ENCODE measurements at places on chromosomes 5 and 9. TPM values are rescaled to one million over a fixed set of nuclear protein-coding genes. Genes with fewer than 3 reads are reported as not detected.

DNA sequence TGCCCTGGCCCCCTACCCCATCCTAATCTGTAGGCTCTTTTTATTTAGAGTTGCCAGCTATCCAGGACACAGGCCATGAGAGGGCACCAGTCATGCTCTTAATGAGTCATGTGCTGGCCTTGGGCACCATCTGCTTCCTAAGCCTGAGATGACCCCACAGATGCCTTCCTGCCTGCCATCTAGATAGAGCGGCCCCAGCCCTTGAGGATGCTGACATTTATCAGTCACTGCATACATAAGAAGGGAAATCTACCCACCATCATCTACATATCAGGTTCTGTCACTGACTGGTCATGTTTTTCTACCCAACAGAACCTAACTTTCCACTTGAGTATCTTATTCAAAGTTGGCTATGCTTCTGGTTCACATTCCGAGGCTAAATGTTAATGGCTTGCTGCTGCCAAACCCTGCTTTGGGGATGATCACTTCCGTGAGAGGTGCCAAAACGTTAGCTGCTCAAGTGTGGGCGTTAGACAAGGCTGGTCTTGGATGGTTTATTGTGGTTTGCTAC lies 49.9 kb upstream of the TTC23L start:
- peak; percentile 72 for DNase-seq

DNA sequence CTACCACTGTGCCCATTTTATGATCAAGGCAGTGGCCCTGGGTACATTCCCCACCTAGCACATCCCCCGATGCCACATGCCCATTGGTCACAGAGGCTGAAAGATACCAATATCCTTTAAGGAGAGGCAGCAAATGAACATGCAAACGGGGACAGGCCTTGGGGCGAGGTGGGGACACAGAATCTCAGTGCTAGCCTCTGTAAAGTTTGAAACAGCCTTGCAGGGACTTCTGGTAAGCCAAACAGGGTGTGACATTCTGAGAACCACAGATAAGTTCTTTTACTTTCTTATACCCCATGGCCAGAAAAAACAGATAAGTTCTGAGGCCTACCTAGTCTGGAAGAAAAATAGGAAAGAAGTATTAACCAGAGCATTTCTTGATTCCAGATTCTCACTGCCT lies 60.5 kb downstream of the ACER2 start:
- DNase-seq: no peak

DNA sequence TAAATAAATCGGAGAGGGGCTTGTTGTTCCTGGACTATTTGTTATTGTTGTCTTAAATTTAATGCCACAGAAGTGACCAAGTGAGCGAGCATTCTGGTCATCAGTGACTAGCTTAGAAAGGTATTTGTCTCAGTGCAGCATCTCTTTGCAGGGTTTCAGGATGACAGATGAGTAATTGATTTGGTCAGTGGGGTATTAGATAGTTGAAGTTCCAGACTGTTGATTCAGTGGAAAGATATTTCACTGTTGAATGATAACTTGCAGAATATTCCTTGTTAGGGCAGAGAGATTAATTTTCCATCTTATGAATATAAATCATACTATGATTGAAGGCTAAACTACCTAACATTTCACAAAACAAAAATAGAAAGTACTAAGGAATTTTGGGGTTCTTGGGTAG lies 122.4 kb downstream of the TRIO start:
- no peak for DNase-seq

- DNase-seq: no peak
These were observed 211.5 kb downstream of the PAPPA start for GRCh38 chr9:116365056-116365471.

DNA sequence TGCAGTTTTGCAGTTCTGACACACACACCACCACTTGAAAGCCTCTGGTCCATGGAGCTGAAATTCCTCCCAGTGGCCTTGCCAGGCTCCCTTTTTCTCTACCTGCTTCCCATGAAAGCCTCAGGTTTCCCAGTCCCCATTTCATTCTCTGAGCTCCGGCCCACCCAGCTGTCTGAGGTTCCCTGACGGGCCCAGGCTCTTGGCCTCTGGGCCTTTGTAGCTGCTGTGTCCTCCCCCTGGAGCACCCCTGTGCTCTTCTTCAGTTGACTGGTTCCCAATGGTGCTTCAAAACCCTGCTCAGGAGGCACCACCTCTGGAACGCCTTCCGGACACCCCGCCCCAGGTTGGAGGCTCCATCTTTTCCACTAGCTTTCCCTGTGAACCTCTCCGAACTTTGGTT lies 155.9 kb upstream of the SHB start:
- DNase-seq: no peak

The MEGF10 gene
- 0.92 TPM for total RNA-seq

The DMRTA1 gene
- total RNA-seq: 0.35 TPM

The FGF10 gene
- total RNA-seq: not detected

The GABRA1 gene
- total RNA-seq: not detected

- no peak for DNase-seq
These were observed 593.8 kb downstream of the ISL1 start for GRCh38 chr5:51977014-51977413.

DNA sequence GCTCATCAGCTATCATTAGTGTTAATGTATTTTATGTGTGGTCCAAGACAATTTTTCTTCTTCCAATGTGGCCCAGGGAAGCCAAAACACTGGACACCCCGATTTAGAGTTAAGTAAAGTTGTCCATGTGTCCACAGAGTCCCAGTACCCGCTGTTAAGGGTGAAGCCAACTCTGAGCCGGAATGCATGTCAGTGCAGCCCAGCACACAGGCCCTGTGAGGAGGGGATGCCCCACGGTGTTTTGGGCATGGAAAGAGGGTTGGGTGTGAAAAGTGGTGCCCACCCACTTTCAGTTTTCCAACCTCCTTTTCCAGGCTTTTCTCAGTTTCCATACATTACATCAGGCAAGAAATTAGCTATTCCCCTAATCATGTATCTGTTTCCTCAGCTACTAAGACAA lies 24.4 kb downstream of the SHC3 start:
- DNase-seq: no peak

DNA sequence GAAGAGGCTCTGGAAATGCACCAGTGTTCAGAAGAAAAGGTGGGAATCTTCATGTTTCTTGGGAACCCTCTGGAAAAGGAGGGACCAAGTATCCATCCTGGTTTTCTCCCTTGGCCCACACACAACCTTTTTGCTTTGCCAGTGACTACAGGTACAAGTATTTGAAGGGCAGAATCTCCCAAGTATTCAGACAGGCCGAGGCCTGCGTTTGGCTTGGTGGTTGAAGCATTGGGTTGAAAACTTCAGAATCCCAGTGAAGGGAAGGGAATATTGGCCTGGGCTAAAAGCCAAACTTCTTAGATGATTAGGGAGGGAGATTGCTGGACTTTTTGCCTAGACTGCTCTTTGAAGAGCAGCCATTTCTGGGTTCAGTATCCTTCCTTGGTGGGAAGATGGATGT lies 71.9 kb downstream of the UBAP1 start:
- no peak for DNase-seq

The RNF224 gene
- 0.07 TPM for total RNA-seq

GRCh38 chr5:53403758-53404157 lies 76.7 kb upstream of the FST start:
- no peak for DNase-seq

DNA sequence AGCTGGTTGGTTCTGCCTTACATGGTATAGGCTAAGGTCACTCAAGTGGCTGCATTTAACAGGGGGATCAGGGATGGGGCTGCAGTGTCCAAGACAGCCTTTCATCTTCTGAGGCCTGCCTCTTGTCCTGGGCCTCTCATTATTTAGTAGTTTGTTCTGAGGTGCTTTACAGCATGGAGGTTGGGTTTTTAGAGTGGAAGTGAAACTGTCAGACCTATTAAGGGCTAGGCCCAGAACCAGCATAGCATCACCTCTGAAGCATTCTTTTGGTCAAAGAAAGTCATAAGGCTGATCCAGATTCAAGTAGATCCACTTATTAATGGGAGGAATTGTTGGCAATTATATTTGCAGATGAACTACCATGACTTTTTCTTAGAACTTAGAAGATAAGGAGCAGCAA lies 146.0 kb upstream of the NMUR2 start:
- no peak for DNase-seq

The GPR21 gene
- 0.46 TPM for total RNA-seq

The ARID3C gene
- total RNA-seq: 0.13 TPM

The STOM gene
- 196 TPM for total RNA-seq
